Right renal pelvis (tissue), 4 donors: ENCODE measurements at places on chromosomes 4 and X. TPM values are rescaled to one million over a fixed set of nuclear protein-coding genes. Genes with fewer than 3 reads are reported as not detected.

The CHRDL1 gene
- 9.9 TPM for polyA plus RNA-seq

GRCh38 chrX:14946606-14947155, 73.5 kb downstream of the MOSPD2 start:
- DNase-seq: no peak

DNA sequence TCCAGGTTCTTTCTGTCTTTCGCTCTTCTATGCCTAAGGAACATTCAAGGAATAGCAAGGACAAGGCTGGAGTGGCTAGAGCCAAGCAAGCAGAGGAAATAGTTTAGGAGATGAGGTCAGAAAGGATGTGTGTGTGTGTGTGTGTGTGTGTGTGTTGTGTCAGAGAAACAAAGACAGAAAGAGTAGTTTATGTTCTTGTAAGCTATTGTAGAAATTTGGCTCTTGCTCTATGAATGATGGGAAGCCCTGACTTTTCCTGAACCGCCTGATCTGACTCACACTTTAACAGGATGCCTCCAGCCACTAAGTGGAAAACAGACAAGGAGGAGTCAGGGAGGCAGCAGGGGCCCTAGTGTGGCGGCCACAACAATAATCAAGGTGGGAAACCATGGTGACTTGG, 39.7 kb downstream of the LGI2 start:
- DNase-seq: no peak

- no peak for DNase-seq
These were observed 623.6 kb downstream of the STIM2 start for GRCh38 chr4:27484216-27484615.

The STATH gene
- polyA plus RNA-seq: 0.58 TPM

- no peak for DNase-seq
These were observed 40.4 kb downstream of the RNF212 start for GRCh38 chr4:1072830-1073446.

DNA sequence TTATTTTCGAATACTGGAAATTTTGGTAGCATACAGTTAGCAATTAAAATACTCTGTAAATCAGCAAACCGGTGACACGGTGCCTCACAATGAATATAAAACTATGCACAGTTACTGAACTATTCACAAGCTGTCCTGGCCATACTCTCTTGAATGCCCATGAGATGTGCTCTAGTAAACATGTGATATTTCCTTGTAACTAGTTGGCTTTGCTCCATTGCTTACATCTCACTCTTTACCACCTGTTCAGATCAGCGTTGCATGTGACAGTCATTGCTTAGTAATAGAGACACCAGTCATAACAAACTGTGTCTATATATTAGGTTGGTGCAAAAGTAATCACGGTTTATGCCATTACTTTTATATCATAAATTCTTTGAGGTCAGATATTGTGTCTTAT, 897.9 kb upstream of the FTHL17 start:
- no peak for DNase-seq

The GIMD1 gene
- polyA plus RNA-seq: not detected

DNA sequence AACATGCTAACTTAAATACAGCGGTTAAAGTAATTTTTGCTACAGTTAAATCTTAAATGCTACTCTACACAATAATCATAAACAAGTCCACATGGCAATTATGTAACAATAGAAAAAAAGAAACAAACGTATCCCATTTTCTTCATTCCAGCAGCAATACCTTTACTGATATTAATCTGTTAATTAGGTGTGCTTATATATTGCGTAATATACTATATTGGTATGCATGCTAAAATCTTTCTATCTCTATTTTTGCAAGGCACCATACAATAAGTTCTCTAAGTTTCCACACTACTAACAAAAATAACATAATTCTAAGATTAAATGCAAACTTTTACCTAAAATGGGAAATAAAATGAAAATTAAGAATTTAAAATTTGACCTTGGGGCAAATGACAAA, 500.6 kb downstream of the SPOCK3 start:
- DNase-seq: no peak

The CD99L2 gene
- polyA plus RNA-seq: 42.8 TPM

DNA sequence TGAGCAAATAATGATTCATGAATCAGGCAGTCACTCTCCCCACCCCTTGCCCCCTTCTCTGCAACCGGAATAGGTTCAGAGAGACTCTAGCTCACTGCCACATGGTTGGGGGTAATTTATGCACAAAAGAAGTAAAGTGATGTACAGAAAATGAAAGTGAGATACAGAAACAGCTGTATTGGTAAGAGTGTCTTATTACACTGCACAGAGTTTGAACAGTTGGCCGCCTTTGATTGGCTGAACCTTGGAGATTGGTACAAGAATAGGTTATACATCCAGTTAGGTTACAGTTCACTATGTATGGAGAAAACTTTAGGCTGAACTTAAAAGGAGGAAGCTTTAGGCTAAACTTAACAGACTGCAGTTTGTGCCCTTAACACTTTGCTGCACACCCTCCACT, 34.6 kb upstream of the DIAPH2 start:
- DNase-seq: no peak

- no peak for DNase-seq
These were observed 120.3 kb downstream of the RASL11B start for GRCh38 chr4:52982255-52982945.

DNA sequence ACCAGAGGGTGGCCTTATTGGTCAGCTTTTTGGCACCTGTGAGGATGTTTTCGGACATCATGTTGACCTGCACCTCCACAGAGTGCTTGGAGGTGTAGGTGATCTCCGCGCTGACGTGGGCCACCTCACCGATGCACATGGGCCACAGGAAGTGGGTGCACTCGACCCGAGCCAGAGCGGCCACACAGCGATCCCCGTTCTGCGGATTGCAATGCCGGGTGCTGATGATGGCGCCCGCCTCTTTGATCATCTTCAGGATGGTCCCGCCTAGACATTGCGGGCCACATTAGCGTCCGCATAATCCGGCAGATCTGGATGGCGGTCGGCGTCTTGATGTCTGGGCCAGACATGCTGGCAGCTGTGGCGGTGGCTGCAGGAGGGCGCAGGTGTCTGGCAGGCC, 12.9 kb upstream of the N4BP2 start:
- DNase-seq: no peak

The UGT2A2 gene
- not detected for polyA plus RNA-seq

DNA sequence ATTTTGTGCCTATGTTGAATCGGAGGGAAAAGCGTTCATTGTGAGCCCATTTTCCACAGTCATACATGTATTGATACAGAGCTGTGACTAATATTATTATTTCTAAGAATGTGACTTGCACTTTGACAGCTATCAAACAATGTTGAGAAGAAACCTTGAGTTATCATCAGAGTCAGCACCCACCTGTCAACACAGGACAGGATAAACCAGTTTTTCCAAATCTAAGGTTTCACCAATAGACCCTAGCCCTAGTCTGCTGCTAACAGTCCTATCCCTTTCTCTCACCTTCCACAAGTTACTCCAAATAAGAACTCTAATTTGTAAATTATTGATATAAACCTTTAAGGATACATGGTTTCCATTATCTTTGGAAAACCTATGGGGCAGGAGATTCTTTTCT, 47.7 kb upstream of the DHX15 start:
- no peak for DNase-seq

DNA sequence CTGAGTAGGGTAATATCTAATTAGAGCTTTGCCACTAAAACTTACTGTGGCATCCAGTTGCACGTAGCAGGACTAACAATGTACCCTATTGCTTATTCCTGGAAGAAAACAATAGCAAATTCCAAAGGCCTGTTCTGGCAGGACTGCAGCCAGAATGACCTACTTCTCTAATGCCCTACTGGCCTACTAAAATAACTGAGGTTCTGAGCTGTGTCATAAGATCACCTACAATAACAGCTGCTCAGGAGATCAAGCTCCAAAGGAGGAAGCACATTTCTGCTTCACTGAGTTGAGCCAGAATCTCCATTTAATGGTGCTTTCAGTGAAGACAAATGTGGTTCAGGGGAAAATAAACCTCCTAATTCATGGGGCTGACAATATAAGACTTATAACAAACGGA, 42.2 kb upstream of the CXCL8 start:
- DNase-seq: peak; percentile 9

DNA sequence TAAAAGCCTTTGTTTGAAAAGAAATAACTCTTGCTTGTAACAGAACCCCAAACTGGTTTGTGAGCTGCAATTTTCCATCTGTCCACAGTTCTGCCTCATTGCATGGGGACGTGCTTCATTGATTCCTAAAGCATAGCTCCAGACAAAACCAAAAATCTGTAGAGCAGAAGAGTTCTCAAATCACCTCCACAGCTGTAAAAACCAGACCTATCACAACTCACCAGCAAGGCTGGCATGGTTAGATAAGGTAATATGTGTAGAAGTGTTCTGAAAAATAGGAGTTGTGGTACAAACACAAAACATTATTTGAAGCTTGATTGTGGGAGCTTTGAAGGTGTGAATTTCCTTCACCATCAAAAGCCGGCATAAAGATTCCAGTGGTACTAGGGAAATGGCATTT, 12.5 kb upstream of the RAB28 start:
- DNase-seq: no peak

- no peak for DNase-seq
These were observed 142.2 kb downstream of the SH2D1A start for GRCh38 chrX:124488412-124489161.

The DUX4 gene
- polyA plus RNA-seq: 0.27 TPM
